ENCODE measurements at places on chromosomes 6 and 20.
A peak's percentile ranks its signal among the peaks of the same experiment; 100 is the strongest.

DNA sequence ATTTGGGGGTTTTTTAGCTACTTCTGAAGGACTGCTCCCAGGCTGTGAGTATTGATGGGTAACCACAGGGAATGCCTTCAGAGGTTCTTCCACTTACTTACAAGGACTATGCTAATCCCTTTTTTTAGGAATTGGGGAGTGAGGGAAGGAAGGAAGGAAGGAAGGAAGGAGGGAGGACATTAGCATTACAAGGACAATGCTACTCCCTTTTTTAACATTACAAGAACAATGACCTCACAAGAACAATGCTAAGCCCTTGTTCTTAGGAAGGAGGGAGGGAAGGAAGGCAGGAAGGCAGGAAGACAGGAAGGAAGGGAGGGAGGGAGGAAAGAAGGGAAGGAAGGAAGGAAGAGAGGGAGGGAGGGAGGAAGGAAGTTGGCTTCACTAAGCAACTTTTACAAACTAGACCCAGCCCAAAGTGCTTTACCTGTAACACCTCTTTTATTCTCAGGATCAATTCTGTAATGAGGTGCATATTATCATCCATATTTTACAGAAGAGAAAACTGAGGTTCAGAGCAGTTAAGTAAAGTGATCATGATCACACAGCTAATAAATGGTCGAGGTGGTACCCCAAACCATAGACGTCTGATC, 446.8 kb upstream of the JARID2 start:
- no peak for DNase-seq

- DNase-seq: no peak
Observed at GRCh38 chr6:44051515-44051914, 75.7 kb downstream of the MRPL14 start.

DNA sequence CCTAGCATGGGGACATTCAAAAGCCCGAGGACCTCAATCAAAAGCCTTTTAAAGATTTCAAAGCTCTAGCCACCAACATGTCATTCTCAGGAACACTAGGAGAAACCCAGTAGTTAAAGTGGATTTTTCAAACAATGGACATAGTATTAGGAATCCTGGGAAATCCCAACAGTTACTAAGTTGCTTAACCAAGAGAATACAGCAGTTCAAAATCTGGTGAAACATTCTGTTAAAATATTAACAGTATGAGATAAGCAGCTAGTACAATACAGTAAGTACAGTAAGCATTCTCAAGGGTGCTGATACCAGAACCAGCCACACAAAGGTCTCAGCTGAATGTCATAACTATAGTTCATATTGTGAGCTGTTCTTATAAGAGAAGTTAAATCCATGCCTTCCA, 68.6 kb downstream of the CDK19 start:
- no peak for DNase-seq

DNA sequence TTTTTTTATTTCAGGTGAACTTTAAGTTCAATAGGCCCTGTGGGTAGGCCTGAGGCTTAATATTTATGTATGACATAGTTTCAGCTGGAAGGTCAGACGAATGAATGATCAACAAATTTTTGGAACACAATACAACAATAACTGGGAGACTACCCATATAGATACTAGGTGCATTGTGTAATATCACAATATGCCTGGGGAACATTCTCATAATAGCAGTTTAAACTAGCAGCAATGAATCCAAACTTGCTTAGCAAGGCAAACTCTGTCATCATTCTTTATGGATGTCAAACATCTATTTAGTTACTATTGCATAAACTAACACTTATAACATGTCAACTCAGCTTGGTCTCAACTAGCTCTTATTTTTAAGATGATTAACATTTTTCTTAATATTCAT, 49.3 kb downstream of the ELOVL4 start:
- DNase-seq: no peak

DNA sequence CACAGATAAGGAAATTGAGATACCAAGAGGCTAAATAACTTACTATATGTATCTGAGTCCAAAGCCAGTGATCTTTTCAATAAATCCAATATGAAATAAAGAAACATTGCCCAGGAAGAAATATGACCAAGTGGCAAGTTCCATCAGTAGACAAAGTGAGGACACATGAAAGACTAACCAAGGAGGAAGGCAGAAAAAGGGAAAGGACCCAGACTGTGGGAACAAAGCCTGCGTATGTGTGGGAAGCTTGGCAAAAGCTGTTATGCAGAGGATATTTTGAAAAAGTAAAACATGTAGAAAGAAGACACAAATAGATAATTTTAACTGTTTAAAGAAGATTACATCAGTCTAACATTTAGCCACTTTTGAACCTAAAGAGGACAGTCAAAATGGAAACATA, 264.4 kb upstream of the PRDM1 start:
- DNase-seq: no peak

DNA sequence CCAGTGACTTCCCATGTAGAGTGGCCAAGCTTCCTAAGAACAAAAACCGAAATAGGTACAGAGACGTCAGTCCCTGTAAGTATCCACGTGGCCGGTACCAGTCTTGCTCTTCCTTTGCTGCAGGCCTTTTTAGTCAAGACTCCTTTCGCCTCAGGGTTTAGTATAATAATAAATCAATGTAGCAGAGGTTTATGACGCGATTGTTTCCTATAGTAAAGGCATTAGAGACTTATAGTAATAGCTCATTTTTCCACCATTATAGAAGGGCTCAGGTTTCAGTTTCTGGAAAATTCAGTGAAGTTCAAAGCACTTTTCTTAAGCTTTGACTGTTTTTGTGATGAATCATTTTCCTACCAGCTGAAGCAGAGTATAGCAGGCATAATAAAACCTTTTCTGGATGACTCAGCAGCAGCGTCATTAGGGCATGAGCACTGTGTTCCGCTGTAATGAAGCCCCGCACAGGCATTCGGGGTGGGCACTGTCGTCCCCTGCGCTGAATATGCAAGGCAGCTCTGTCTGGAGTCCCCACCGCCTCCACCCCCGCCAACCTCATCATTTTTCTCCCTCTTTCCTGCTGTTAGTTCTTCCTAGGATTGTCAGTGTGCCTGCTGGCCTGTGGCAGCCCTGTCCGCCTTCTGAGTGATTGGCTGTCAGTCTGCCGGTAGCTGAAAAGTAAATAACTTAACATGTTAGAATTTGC, 51.3 kb downstream of the PTPN1 start:
- DNase-seq: peak; percentile 20

- no peak for DNase-seq
Observed at GRCh38 chr6:89797317-89797716, 22.3 kb downstream of the MDN1 start.

- DNase-seq: no peak
Observed at GRCh38 chr6:123393331-123393730, 243.4 kb downstream of the TRDN start.

DNA sequence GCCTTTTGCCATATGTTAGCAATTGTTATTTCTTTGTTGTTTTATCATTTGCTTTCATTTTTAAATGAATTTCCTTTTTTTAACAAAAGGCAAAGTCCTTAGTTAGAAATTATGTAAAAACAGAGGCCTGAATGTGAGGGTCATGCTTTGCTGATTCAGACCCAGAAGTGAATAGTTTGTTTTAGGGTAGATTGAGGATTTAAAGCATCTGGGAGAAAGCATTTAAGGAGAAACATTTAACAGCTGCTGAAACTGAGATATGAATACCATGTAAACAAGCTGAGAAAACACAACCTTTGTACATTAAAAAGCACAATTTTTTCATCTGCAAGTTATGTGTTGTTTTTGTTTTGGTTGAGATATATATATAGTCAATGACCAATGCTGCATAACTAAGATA, 8.0 kb downstream of the HTR1B start:
- no peak for DNase-seq

DNA sequence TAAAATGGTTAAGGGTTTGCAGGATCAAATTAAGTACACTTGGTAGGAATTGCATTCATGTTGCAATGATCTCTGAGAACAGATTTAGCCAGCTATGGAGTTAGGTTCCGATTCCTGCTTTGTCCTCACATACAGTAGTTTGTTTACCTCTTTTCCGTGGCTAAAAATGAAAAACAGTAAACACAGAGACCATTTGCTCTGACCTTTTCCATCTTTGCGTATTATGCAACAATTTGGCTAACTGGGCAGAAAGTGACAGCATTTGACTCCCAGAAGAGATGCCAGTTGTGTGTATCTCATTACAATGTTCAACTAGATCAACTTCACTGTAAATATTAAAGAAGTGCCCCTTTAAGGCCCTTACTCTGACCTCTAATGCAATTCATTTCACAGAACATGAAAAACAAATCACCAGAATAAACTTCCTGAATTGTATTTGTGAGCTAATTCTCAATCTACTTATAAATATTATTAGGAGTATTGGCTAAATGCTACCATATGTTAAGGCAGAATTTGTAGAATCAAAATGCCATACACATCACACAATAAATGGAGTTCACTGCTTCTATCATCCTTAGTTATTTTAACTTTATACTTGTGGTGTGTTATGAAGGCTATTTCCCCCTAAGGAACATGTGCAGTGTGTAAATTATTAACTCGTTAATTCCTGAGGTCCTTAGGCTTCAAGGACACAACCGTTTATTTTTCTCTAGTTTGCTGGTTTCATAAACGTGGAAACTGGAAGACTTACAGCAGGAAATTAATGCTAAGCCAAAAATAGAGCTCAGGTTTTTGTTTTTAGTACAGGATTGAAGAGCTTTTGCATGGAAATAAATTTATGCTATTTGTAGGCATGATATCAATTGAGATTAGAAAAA, 380.7 kb upstream of the CITED2 start:
- no peak for DNase-seq

DNA sequence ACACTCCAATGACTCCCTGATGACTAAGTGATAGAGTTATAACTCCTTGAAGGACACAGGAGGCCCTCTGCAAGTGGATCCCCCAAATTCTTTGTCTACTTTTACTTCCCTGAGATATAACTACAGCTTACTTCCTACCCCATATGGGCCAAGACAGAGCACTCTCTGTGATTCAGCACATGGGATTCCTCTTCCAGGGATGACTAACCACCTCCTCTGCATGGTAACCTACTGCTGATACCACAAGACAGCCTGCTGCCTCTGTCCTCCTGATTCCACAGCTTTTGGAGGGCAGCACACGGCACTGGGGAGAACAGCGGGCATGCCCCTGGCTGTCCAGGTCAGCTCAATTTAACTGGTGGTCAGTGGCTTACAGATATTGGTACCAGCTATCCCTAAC, 675.7 kb upstream of the AGPAT4 start:
- no peak for DNase-seq

DNA sequence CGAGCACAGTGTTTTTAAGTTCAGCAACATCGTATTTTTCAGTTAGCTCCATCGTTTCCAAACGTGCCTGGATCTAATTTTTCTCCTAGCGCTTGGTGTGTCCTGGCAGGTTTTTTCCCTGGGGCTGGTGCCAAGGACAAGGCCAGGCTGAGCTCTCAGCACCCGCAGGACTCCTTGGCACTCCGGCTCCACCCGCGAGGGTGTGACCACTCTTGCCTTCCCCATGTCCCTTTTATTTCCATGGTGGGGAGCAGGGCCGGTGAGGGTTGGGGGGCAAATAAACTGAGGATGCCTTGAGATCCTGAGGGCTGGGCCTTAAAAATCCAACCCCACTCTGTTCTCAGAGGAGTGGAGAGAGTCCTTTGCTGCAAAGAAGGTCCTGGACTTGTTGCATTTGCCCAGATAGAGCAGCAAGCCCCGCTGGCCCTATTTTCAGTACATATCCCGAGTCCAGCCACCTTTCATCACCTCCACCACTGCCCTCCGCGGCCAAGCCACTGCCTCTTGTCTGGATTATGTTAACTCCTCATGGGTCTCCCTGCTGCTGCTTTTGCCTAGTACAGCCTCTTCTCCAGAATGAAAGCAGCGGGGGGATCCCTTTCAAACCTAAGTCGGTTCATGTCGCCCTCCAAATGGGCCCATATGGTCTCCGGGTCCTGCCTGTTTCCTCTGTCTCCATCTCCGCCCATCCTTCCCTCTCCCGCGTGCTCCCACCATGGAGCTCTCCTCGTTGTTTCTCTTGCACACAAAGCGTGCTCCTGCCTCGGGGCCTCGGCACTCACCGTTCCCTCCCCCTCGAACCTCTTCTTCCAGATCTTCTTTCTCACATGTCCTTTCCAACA, 4.5 kb upstream of the RAB44 start:
- DNase-seq: no peak

GRCh38 chr20:48719598-48720255, 108.1 kb downstream of the PREX1 start:
- DNase-seq: no peak

DNA sequence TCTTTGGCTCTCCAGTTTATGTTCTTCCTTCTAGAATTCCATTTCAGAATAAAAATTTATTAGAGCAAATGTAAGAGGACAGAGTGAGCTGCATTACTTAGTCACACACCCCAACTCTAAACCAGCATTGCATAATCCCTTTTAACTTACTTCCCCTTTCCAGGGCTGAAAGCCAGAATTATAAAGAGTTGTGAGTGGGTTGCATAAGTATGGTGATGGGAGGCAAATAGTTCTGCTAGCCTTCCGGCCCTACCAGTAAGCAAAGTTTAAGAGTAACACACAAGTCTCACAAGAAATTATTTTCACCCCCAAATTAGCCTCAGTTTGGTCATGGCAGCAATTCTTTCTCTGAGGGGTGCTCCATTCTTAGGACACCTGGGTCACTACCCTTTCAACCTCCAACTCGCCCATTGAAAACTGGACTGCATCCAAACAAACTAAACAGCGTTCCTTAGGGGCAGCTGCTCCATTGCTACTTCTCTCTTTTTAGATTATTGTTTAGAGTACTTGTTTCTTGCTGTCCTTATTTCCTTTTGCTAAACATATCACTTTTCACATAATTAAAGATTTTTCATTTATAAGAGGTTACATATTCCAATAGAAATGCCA, 1.6 kb downstream of the KIAA0408 start:
- DNase-seq: no peak

DNA sequence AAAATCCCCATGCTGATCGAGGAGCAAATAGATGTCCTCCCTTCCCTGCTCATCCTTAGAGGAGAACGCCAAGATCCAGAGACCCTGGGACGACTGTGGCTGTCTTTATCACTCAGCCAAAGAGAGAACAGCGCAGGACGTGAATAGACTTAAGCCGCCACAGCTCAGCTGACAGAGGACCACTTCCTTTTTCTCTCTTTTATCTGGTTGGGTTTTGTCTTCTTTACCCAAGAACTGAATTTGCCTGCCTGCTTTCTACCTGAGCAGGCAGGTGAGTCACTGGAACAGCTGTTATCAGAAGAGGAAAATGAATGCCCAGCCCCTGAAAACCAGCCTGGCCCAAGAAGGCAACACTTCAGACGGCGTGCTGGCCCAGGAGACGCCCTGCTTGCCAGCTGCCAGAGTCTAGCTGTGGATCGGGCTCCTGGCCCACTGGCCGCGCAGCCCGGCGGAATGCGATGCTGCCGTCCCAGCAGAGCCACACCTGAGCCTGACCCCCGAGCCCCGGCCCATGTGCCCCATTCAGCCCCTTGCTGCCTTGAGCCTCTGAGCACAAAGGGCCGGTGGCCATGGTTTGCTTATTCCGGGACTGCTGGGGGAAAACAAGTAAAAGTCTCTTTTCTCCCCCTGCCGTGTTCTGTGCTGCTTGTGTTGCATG, 82.1 kb downstream of the TCP11 start:
- DNase-seq: no peak

DNA sequence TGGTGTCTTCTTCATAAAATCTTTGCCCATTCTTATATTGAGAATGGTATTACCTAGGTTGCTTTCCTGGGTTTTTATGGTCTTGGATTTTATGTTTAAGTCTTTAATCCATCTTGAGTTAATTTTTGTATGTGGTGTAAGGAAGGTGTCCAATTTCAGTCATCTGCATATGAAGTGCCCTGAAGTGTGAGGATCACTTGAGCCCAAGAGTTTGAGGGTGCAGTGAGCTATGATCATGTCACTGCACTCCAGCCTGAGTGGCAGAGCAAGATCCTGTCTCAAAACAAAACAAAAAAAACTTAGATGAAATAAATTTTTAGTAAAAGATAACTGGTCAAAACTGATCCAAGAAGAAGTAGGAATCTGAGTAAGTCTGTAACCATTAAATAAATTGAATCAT, 215.4 kb downstream of the TBC1D7 start:
- no peak for DNase-seq
